ENCODE measurements at places on chromosomes 6 and 20. TPM values are rescaled to one million over a fixed set of nuclear protein-coding genes. Genes with fewer than 3 reads are reported as not detected.

SLC17A2 gene
- total RNA-seq: not detected

TRAPPC3L gene
- not detected for total RNA-seq

ZNF391 gene
- total RNA-seq: 4.7 TPM

CCN5 gene
- total RNA-seq: 0.20 TPM

C6orf15 gene
- 21.6 TPM for total RNA-seq

OXT gene
- total RNA-seq: not detected

LRFN2 gene
- total RNA-seq: not detected

Measured in PC-9 (cell line).